ENCODE measurements at places on chromosomes 2 and 18.

GRCh38 chr2:11072550-11072949, 82.7 kb upstream of the SLC66A3 start:
- DNase-seq = no peak

GRCh38 chr2:16438613-16439321, 226.9 kb downstream of the CYRIA start:
- DNase-seq = no peak

DNA sequence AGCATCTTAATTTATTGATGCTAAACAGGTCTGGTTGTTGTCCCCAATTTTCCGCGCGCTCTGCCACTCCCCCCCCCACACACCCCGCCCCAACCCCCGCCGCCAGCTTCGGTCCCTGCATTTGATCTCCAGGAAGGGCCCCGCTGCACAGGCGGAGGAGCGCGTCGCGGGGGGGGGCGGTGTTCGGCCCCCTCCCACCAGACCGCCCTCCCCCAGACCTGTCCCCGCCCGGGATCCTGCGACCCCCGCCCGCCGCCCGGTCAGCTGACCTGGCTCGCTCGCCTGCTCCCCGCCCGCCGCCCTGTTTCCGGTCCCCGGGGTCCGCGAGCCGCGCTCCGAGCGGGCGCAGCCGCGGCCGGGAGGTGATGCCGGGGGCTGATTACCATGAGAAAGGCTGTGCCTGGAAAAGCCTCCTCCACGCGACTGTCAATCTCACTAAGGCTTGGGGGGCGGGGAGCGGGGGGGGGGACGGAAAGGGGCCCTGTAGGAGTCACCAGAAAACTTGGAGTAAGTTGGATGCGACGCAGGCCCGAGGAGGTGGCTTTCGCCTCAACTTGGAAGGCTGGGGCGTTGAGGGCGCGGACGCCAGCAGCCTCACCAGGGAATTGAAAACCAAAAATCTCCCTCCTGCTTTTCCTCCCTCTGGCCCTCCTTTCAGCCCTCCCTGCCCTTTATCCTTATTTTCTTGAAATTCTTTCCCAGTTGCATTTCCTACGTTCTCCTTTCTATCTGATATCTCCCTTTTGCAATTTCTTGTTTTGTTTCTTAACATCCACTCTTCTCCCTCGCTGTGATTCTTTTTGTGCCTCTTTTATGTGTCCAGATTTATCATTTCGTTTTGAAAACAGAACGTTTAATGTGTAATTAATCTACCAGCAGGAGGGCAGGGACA, 4.4 kb upstream of the ZEB2 start:
- no peak for DNase-seq

DNA sequence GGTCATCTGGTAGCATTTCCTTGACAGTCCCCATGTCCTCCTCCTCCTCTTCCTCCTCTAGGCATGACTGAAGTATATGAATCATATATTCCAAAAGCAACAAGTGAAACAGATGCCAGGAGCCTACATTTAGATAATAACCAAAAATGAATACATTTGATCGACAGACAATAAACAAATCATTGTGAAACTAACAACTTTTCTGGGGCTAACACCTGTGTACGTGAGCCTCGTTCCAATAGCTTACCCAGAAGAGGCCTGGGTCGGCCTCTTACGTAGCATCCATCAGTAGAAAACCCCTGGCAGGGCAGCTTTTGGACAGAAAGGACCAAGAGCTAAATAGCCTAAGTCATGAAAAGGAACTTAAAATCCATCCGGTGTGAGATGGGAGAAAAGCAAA, 15.3 kb upstream of the CREG2 start:
- no peak for DNase-seq

DNA sequence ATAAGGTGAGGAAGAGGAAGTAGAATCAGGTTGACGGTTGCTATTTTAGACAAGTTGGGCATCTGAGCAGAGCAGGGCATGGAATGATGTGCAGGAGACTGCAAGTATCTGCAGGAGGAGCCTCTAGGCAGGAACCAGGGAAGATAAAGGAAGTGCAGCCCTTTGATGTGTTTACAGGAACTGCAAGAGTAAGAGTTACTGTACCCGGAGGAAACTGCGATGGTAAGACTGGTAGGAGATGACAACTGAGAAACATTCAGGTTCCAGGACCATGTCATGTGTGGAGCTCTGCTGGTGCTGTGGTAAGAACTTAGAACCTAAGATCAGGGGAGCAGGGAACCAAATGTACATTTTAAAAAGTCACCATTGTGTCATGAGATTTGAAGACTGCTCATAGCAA, 134.3 kb upstream of the STON1 start:
- DNase-seq = no peak

DNA sequence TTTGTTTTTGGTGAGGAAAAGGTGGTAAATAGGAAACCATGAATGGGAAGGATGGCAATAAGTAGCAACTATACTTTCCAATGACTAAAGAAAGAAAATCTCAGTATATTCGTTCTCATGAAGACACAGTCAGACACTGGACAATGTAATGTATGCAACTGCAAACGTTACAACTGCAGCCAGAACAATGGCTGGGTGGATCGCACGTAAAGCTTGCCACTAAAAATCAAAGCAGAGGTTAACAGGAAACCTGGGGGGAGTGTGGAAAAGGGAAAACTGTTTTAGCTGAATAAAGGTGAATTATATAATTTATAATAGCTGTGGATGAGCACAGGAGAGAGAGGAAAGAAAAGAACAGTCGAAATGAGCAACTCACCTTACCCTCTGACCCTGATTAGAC, 33.3 kb downstream of the NEMP2 start:
- no peak for DNase-seq

DNA sequence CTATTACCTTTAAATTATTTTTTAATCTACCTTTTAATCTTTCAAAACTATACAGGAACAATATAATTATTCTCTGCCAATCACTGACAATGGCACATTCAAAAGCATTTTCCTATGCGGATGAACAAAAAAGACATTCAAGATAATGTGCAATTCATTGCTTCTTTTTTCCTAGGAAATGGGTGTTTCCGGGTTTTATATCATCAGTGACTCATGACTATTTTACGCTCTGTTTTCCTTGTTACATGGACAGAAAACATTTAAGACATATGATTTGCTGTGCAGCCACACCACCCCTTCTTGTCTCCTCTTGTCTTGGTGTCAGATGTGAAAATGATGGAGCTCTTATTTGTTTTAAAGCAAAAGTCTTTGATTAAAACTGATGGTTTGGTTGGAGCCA, 184.7 kb upstream of the LINC00305 start:
- no peak for DNase-seq

- DNase-seq = no peak
These were observed 21.4 kb downstream of the MGAT5 start for GRCh38 chr2:134275058-134275862.
